ENCODE measurements at places on chromosomes 5 and 9. TPM values are rescaled to one million over a fixed set of nuclear protein-coding genes. Genes with fewer than 3 reads are reported as not detected.

GRCh38 chr5:62576570-62577170, 1.9 kb upstream of the LRRC70 start:
- no peak for DNase-seq

DNA sequence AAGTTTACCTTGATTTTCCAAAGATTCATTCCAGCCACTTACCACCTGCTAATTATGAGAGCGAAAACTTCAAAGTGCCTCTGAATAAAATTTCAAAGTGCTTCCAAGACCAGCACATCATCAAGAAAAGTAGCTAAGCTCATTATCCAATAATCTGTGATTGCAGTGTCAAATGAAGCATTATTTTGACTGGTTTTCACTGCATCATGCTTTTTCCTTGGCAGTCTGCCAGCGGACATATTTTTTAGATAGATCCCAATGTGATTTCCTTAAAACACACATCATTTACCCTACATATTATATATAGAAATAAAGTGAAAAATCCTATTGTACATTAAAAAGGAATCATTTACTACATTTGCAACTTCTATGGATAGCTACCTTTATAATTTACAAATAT, 508.6 kb upstream of the FAM174A start:
- DNase-seq = no peak

DNA sequence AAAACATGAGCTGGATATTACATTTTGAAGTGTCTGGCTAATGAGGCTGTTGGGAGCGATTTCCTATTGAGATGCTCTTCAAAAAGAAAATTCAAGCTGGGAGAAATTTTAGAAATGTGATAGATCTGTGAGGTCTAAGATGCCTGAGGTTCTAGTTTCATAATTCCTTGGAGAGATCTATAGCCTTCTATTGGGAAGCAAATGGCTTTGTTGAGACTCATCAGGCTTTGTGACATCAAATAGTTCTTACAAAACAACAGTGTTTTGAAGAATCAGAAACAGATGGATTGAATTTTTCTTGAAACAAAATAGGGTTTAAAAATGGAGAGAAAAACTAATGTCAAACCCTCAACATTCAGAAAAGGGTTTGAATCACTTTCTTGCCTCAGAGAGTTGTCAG, 292.9 kb downstream of the NNT start:
- no peak for DNase-seq

DNA sequence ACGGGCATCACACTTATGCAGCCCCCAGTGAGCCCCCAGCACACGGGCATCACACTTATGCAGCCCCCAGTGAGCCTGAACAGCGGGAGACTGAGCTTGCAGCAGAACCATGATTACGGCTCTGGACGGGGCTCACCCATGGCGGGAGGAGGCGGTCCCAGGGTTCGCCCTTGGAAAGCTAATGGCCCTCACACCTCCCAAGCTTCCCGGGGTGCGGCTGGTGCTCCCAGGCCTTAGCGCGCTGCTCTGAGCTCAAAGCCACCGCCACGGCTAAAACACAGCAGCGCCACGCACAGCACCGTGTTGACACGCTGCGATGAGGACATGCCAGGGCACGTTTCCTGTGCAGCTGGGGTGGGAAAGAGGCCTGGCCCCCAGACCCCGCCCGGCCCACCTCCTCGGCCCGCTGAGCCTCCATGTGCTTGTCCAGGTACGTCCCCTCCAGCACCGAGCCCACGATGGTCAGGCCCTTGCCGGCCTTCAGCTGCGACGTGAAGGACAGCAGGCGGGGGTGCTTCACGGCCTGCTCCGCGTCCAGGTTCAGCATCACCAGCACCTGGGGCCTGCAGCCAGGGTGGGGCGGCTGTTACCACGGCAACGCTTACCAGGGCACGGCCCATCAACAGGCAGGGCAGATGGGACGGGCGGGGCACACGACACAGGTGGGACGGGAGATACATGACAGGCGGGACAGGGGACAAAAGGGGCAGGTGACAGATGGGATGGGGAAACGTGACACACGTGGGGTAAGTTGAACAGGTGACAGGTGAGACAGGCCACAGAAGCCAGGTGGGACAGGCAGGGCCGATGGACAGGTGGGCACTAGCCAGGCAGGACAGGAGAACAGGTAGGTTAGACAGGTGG, 38.4 kb downstream of the SLC12A7 start:
- DNase-seq = no peak

DNA sequence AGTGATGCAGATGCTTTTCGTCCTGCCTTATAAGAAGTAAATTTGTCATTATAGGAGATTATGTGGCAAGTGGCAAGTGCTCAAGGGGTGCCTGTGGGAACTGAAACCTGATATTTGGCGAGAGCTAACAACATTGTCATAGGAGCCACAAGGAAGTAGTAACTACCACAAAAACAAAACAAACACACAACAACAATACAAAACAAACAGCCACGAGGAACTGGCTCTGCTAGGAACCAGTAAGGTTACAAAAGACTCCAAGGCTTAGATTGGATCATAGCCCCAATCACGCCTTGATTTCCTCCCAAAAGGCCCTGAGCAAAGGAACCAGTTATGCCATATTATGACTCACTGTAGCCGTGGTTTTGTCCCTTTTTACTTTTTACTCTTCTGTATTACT, 1045.2 kb downstream of the CDH12 start:
- peak; percentile 73 for DNase-seq

- DNase-seq = peak; percentile 86
These were observed 207.3 kb downstream of the CD180 start for GRCh38 chr5:66989286-66989685.

DNA sequence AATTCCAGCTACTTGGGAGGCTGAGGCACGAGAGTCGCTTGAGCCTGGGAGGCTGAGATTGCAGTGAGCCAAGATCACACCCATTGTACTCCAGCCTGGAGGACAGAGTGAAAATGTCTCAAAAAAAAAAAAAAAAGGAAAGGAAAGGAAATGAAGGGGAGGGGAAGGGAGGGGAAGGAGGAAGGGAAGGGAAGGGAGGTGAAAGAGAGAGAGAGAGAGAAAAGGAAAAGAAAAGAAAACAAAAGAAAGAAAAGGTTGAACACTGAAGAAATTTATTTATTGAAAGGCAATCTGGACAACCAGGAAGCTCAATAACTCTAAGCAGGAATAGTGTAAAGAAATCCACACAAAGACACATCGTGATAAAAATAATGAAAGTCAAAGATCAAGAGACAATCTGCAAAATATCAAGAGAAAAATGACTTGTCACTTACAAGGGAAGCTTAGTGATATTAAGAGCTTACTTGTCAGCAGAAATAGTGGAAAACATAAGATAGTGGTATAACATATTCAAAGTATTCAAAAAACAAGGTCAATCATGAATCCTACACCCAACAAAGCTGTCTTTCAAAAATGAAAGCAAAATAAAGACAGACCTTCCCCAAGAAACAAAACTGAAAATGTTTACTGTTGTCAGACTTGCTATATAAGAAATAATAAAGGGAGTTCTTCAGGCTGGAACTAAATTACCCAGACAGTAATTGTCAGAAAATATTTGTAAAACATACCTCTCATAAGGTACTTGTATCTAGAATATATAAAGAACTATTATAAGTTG, 10.9 kb upstream of the RIMOC1 start:
- DNase-seq = no peak

DNA sequence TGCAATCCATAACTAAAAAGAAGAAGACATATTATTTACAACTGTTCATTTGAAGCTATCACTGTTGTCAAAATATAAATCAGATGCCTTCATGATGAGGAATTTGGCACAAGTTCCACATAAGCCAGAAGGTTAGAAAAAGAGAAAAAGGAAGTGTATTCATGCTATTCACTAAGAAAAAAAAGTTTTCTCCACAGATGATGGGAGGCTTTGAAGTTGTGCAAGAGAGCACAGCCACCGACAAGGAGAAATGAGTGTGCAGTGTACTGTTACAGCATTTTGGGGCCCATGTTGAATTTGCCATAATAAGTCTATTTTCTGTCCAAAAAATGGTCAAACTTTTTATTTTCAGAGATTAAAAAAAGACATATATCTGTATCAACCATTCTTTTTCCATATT, 32.9 kb upstream of the IFNK start:
- no peak for DNase-seq

DNA sequence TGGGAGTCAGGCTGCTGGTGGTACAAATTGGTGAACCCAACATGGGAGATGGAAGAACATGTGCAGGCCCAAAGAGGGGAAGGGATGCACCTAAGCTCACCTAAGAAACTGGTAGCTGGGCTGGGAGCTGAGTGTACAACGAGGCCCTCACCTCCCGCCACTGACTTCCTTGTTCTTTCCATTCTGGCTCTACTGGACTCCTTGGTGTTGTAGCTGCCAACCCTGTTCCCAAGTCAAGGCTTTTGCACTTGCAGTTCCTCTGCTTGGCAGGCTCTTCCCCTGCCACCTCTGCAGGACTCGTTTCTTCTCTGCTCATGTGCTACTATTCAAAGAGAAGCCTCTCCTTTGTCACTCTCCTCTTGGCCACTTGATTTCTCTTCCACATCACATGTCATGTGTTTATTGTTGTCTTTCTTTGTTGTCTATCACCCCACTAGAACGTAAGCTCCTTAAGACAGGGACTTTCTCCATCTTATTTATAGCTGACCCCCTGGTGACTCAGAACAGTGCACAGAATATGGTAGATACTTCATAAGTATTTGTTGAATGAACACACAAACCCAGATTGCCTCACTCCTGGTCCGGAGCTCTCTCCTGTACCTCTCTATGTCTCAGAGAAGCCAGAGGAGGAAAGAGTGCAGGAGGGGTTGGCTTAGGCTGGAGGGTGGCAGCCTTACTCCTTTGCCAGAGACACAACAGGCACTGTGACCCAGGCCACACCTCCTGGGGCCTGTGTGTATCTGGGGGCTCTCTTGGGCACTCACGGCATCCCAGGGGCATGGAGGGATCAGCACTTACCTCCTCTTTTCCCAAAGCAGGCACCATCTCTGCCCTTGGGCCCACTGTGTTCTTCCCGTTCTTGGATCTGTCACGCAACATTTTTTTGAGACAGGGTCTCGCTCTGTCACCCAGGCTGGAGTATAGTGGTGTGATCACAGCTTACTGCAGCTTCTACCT, 5.2 kb upstream of the SPINK4 start:
- peak; percentile 39 for DNase-seq

- no peak for DNase-seq
These were observed 136.5 kb downstream of the PBX3 start for GRCh38 chr9:125883565-125884217.

GRCh38 chr9:95498641-95499040, 18.1 kb downstream of the PTCH1 start:
- no peak for DNase-seq

DNA sequence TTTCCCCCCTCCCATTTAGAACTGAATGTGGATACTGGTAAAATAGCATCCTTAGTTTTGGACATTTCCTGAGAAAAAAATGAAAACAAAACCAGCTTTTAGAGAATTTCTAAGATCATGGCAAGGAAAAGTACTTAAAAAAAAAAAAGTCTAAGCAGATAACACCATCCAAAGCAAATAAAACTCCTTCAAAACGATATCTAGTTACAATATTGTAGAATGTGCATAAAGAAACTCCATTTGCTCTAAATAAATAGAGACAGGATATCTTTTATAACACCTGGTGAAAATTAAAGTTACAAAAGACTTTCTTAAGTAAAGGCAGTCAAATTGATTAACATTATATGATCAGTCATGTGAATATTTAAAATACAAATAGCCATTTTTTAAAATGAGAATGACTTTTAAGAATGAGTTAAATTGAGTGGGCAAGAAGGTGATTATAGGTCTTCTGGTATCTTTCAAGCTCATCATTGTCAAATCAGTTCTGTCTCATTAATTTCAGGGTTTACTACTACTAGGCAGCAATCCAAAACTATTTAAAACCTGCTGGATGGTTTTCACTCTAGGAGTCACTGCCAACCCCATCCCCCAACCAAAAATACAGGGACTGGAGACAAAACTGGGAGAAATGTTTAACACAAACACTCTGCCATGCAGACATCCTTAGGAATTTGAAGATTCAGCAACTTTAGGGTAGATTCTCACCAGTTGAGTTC, 382.6 kb downstream of the ADGRV1 start:
- peak; percentile 60 for DNase-seq

DNA sequence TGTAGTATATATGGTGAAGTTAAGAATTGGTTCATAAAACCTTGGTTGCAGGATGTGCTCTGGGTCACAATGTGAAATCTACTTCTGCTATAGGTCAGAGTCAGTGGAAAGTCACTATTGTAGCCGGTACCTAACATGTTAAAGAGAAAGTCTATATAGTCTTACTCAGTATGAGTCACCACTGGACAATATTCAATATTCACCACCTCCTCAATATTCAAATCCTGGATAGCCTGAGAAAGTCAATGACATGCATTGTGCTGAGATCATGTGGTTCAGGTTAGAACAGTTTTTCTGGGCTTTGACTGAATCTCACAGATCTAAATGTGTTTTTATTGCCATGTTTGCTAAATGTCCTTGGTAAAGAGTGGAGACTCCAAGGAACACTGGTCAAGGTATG, 108.8 kb downstream of the HMHB1 start:
- peak; percentile 33 for DNase-seq

GRCh38 chr9:119559986-119560385, 190.8 kb upstream of the BRINP1 start:
- no peak for DNase-seq

- DNase-seq = peak; percentile 52
These were observed 32.9 kb downstream of the OCLN start for GRCh38 chr5:69525490-69525889.

DNA sequence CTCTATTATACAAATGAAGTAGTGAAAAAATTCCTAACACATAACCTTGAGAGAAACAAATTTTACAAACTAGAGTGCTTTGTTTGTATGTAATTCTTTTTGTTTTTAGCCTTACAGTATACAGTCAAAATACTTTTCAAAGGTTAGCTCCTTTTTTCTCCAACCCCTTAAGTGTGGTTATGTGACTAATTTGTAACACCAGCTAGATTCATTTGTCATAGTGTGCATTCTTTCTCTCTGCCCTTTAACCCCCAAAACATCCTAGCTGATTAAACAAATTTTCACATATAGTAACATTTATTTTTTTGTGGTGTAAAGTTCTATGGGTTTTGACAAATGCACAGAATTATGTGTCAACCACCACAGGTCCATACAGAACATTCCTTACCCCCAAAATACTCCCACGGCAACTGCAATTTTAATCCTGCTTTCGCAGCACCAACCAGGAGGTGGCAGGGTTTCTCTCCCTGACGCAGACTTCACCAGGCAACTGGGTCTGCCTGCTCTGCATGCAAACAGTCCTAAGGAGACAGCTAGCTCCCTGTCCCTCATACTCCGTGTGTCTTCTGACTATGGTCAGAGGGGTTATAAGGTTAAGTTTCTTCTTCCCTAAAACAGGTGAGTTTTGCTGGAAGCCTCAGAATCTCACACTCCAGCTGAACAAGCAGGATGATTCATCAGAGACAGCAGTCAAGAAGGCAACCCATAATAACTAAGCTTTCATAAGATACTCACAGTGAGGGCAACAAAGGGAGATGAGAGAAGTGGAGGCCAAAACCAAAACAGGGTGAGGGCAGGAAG, 44.5 kb upstream of the NR5A1 start:
- peak; percentile 80 for DNase-seq

IL31RA gene
- total RNA-seq = 0.27 TPM

FLT4 gene
- total RNA-seq = not detected

SPINK1 gene
- total RNA-seq = not detected

PCSK1 gene
- total RNA-seq = 1.5 TPM

SMAD5 gene
- 42.6 TPM for total RNA-seq

CDH9 gene
- total RNA-seq = not detected

SLC27A6 gene
- total RNA-seq = not detected

KIAA1958 gene
- 2.9 TPM for total RNA-seq

SELENOP gene
- total RNA-seq = 45.1 TPM

KCNV2 gene
- total RNA-seq = not detected

LCP2 gene
- 0.69 TPM for total RNA-seq

CCNH gene
- total RNA-seq = 88.2 TPM

ANKRD18B gene
- total RNA-seq = 0.42 TPM

PKN3 gene
- total RNA-seq = 7.4 TPM

Data from M059J (cell line).